NCI-H146 (cell line): ENCODE measurements at places on chromosomes 1 and 21.

DNA sequence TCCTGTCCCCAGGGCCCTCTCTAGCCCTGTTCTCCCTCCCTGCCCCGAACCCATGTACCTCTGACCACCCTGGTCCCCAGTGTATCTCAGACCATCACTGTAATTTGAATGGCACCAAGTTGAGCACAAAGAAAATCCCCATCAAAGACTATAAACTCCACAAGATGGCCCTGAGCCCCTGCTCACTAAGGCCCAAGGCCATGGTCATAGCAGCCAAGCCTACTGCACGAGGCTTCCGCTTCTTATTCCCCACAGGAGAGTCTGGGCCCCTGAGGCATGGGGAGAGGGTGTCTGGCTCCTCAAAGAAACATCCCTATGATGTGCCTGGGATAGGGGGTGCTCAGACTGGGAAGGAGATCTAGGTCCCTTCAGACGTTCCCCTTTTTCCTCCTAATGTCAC, 4.5 kb downstream of the ZNF683 start:
- DNase-seq, result no peak

DNA sequence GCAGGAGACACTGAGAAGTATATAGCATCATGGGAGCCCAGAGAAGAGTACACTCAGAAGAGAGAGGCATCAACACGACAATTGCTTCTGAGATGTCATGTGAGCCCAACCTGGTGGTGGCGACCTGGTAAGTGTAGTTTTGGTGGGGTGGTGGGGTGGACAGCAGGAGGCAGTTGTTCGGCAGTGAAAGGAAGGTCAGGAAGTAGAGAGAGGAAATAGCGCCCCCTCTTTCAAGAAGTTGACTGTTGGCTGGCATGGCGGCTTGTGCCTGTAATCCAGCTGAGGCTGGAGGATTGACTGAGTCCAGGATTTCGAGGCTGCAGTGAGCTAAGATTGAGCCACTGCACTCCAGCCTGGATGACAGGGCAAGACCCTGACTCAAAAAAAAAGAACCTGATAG, 12.6 kb downstream of the RSPO1 start:
- no peak for DNase-seq

GRCh38 chr1:197526736-197527371, 248.4 kb downstream of the DENND1B start:
- peak; percentile 41 for DNase-seq

DNA sequence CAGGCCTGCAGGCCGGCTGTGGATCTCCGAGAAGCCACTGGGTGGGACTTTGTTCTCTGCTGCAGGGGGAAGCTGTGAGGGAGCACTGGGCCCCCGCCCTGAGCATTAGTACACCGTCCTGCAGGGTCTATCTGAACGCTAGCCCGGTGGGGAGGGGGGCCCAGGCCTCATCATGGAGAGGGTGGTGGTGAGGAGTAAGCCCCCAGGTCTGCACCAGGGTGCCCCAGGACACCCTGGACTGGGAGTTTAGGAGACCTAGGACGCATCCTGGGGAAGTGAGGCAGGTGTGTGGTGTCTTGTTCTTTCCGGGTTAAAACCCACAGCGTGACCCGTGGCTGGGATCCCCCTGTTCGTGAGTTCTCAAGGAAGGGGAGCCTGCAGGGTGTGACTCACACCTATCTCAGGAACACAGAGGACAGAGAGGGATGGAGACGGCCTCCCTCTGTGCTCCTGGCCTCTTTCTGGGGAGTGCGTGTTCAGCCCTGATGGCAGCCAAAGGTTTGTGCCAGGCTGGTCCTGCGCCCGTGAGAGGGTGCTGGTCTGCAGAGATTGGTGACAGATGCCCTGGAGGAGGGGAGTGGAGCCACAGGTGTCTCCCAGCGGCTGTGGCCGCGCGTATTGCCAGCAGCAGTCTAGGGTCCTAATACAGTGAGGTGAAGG, 44.8 kb downstream of the AGPAT3 start:
- DNase-seq, result no peak

DNA sequence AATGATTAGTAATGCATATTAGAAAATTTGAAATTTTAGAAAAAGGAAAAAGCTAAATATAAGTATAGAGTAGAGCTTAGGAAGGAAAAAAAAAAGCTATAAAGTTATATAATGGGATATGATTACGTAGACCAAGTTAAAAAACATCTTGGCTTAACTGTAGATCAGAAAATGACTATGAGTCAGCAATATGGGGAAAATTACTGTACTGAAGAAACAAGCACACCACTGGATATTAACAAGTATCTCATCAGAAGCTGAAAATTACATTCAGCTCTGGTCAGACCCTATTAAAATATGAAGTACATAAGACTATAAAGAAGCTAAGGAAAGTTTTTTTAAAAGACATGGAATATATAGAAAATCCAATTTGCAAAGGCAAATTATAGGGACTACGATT, 19.5 kb downstream of the DNAJC8 start:
- no peak for DNase-seq

DNA sequence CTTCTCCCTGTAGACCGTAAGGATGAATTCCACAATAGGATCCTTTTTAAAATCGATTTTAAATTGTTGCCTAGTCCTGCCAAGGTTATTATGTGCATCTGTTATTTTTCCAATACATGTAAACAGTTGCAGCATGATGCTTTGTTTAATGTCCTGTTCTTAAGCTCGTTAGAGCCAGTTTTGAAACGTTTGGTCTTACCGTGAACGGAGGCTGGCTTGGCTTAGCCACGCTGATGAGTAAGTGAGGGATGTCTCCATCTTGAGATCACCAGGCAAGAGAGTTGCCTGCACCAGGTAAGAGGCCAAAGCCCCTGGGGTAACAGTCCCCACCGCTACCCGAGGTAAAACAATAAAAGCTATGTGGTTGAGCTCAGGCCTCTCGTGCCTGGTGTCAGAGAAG, 17.3 kb downstream of the CSTB start:
- DNase-seq, result no peak

DNA sequence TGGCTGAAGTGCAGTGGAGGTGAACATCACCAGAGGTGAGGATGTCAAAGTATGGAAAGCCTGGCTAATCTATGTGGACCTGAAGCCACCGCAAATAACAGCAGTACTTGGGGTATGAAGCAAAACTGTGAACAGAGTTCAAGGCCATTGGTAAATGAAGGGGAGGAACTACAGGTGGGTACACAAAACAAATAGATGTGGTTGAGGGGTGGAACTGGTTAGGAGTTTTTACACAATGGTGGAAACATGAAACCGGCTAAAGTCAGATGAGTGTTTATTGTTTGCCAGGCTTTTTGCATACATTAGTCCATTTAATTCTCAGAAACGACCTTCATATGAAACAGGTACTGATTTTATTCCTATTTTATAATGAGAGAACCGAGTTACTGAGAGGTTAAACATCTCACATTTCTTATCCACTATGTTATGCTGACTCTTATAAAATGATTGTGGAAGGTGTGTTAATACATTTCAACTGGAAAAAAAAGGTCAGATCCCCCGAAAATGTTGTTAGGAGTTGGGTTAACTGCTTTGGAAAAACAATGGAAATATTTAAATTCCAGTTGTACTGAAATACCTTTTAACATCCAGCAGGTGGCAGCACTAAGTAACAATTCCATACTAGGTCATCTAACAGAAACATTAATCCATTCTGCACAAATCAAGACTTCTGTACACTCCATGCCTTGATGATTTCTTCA, 44.3 kb upstream of the GTF2B start:
- DNase-seq, result peak; percentile 30

DNA sequence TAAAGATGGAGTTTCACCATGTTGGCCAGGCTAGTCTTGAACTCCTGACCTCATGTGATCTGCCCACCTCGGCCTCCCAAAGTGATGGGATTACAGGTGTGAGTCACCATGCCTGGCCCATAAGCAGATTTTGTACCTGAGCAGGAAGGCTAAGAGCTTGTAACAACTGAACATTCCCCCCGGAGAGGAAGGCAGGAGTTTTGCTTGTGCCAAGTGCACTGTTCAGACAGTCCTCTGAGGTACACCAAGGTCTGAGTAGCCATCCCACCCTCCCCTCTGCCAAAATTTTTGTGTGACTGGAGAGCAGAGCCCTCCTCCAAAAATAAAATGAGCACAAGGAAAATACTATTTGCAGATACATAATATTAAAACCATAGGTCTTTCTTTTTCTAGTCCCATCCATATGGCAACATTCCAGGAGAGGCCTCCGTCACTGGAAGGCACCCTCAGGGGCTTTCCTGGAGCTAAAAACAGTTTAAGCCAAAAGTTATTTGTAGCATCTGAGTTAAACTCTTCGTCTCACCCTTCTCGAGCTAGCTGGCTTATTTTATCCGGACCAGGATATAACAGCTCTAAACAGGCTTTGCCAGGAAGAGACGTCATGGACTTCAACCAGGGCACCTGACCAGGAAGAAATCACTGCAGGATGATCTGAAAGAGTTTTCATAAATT, 27.2 kb downstream of the CAPN2 start:
- no peak for DNase-seq

- no peak for DNase-seq
These were observed 8.6 kb downstream of the JAM2 start for GRCh38 chr21:25647647-25648046.

DNA sequence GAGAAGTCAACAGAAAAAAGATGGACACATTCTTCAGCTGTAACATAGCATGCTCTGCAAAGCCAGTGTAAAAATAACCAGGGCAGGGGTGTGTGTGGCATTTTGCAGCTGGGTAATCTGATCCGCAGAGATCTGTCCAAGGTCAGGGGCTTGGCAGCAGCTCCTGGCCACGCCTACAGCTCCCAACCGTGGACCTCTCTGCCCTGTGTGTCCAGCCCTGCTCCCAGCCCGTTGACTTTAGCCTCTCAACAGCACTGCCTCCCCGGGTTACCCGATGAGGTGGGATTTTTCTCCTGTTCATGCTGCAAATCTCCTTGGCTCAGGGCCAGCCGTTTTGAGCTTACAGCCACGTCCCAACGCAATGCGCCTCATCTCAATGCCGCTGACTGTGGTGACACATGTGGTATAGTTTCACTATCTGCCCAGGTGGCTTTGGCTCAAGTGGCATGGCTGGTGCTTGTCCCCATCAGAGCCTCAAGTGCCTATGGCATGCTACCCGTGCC, 68.1 kb downstream of the VWA5B1 start:
- no peak for DNase-seq

- DNase-seq, result no peak
These were observed 47.1 kb upstream of the ATP1B1 start for GRCh38 chr1:169059421-169059820.

GRCh38 chr1:206713070-206713469, 28.4 kb downstream of the MAPKAPK2 start:
- no peak for DNase-seq

- DNase-seq, result no peak
These were observed 338.5 kb downstream of the KCTD3 start for GRCh38 chr1:215905493-215906115.

DNA sequence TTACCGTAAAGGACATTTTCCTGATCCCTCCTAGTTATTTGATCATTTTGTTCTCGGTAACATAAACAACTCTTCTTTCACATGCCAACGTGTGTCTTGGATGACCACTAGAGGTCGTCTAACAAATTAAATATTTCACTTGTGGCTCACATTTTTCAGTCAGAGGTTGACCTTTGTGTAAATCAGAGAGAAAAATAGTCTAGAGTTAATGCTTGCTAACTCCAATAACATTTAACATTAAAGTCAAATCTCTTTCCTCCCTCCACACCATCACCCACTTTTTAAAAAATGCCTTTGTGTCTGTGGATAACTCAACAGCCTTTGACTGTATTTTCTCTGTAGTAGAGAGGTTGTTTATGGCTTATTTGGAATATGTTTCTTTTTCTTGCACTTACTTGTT, 220.5 kb upstream of the B3GALT2 start:
- peak; percentile 36 for DNase-seq

- peak; percentile 97 for DNase-seq
These were observed 49.6 kb upstream of the HOOK1 start for GRCh38 chr1:59765011-59765730.

- DNase-seq, result no peak
These were observed 29.5 kb downstream of the AK4 start for GRCh38 chr1:65177457-65177856.

DNA sequence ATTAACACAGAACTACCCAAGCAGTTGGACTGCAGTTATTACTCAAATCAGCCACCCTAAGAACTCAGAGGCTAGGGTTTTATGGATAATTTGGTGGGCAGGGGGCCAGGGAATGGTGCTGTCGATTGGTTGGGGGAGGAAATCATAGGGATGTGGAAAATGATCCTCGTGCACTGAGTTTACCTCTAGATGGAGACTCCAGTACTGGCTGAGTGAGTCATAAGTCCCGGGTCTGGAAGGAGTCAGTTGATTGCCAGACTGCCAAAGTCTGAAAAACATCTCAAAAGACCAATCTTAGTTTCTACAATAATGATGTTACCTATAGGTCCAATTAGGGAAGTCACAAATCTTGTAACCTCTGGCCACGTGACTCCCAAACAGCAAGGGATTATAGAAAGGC, 257.5 kb upstream of the PRMT6 start:
- no peak for DNase-seq

- peak; percentile 26 for DNase-seq
These were observed 182.7 kb downstream of the GRIK3 start for GRCh38 chr1:36851595-36851994.

GRCh38 chr1:112935461-112936111, 20.4 kb downstream of the SLC16A1 start:
- no peak for DNase-seq

DNA sequence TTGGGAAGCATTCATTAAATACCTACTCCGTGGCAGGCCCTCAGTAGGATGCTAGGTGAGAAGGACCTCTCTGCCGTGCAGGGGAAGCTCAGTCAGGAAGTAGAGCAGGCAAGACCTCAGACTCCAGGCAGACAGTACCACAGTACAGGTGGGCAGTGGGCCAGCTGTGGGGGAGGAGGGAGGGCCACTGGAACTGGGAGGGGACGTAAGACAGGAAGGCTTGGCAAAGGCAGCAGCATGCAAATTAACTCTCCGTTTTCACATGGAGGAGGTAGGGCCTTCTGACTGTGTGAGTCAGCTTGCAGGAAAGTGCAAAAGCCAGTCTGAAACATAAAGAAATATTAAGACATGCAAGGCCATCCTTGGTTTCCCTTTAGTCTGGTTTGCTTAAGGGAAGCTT, 157.7 kb downstream of the TRIM33 start:
- DNase-seq, result peak; percentile 21

DNA sequence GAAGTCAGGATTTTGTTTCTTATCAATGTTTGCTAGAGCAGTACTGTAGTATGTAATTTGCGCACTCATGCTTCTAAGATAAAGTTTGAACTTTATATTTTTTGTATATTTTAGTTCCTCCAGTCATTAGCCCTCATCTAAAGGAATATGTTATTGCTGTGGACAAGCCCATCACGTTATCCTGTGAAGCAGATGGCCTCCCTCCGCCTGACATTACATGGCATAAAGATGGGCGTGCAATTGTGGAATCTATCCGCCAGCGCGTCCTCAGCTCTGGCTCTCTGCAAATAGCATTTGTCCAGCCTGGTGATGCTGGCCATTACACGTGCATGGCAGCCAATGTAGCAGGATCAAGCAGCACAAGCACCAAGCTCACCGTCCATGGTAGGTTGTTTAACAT, 252.2 kb downstream of the TPR start:
- DNase-seq, result no peak

- DNase-seq, result no peak
These were observed 5.7 kb upstream of the PLPP3 start for GRCh38 chr1:56584910-56585528.

- DNase-seq, result no peak
These were observed 38.2 kb downstream of the H3-3A start for GRCh38 chr1:226100436-226101391.

GRCh38 chr1:180951186-180951745, 38.6 kb downstream of the KIAA1614 start:
- no peak for DNase-seq
